Upper lobe of left lung (tissue), 6 donors: ENCODE measurements at places on chromosomes 6 and 20. TPM values are rescaled to one million over a fixed set of nuclear protein-coding genes. Genes with fewer than 3 reads are reported as not detected.

DNA sequence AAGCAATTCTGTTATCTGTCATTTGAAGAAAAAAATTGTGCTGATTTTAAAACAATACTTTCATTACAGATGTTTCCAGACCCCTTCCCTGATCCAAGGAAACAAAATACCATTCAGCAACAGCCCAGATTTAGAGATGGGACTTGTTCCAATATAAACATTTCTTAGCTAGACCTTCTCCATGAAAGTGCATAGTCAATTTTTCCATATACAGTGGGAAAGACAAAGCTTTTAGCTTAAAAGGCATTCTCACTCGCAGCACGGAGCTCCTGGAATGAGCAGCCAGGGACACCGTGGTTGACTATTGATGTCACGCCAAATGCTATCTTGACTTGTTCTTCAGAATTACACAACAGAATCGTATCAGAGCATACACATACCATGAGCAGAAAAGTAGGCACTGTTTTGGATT is 21.5 kb downstream of the LAMA4 start:
- DNase-seq = no peak

DNA sequence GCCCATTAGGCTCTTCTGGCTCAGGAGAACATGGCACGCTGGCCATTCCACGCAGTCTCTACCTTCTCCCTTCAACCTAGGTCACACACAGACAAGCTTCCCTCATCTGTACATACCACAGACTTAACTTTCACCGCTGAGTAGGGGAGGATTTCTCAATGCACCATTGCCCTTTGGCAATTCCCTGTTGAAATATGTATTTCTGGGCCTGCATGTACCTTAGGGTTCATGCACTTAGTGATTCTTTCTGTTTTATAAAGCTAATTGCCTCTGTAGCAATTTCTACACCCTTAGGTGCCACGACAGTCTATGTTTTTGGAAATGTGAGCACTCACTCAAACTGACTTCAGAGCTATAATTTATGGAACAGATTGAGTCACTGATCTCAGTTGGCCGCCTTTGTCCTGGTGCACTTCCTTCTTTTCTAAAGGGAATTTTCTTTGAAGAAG is 253.8 kb upstream of the PRDM1 start:
- no peak for DNase-seq

GRCh38 chr20:31560094-31560745 is 44.9 kb upstream of the ID1 start:
- DNase-seq = no peak

Gene BPIFB4
- total RNA-seq = not detected

DNA sequence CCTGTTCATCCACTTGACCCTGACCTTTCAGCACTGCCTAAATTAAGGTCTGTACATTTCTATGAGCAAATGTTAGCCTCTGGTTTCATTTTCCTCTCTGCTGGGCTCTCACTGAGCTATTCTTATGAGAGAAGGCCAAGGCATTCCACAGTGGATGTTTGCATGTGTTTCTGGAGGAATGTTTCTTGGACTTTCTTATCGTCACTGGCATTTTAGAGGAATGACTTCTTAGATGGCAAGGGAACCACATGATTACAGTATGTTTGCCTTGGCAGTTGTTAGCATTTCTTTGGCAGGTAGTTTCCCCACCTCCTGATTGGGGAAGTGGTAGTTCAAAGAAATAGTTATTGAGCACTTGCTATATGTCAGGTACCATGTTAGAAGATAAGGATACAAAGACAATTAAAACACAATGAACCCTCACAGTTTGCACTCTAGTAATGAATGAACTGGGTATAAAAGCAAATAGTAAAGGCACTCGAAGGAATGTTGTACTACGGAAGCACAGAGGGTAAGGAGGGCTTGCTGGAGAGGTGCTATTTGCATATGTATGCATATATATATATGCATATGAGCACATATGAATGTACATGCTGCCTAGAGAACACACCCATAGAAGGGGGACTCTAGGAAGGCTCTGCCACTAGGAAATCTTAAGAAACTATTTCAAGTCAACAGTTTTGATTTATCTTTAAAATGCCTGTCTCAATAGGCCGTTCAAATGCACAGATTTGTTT is 307.4 kb downstream of the EYA4 start:
- DNase-seq = no peak

- DNase-seq = no peak
These were observed 590.5 kb upstream of the SLC35B3 start for GRCh38 chr6:9025796-9026394.

Gene GPX5
- not detected for total RNA-seq

Gene PAX1
- total RNA-seq = not detected

GRCh38 chr20:12883507-12883885 is 125.3 kb upstream of the SPTLC3 start:
- DNase-seq = no peak

GRCh38 chr20:4949833-4950178 is 51.5 kb downstream of the SLC23A2 start:
- no peak for DNase-seq
